ENCODE measurements at places on chromosomes 2 and 18.
A peak's percentile ranks its signal among the peaks of the same experiment; 100 is the strongest.

- DNase-seq: no peak
These were observed 878.3 kb downstream of the TDRD15 start for GRCh38 chr2:22002066-22002465.

DNA sequence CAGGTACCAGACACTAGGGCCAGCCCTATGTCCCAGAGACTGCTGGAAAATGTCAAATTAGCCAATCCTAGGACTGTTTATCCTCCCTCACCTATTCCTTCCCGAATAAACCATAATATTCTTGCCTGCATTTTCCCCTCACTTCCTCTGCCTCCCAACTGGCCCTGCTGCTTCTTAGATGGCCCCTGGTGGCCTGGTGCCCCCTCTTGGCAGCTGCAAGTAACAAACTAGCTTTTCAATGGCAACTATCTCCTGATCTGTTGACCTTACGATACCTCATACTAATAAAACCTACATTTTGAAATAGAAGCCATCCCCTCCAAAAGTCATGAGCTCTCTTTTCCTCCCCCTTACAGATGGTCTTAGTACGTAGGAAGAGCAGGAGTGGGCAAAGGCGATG, 132.0 kb downstream of the ALPK2 start:
- no peak for DNase-seq

GRCh38 chr2:222713002-222713401, 41.5 kb downstream of the MOGAT1 start:
- DNase-seq: no peak

- no peak for DNase-seq
These were observed 1677.0 kb upstream of the LRRTM1 start for GRCh38 chr2:81981585-81981984.

DNA sequence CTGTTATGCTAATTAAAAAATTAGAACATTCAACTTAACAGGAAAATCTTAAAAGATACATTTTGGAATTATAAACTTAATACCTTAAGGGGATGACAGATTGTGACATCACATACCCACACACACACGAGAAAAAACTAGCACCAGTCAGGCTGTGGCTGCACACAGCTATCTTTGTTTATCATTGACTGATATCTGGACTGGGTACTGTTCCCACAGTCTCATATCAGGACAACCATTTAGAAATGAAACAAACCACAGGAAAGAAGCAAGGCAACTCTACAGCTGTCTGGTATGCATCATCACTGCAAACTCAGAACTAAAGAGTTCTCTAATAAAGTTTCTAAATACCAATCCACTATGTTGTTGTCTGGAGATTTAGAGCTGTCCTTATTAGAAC, 210.9 kb upstream of the SMAD7 start:
- peak; percentile 83 for DNase-seq

DNA sequence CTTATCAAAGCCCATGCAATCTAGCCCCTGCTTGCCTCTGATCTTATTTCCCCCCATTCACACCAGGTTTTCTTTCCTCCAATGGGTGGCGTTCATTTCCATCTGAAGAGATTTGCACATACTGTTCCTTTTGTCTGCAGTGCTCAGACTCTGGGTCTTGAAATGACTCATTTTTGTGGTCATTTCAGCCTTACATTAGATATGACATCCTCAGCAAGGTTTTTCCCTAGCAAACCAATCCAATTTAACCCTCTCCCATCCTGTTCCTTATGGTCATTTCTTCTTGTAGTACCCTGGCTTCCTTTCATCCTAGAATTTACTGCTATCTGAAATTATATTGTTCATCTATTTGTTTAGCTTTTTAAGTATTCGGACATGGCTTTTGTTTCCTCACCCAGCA, 42.5 kb upstream of the SCN1A start:
- no peak for DNase-seq

- no peak for DNase-seq
These were observed 1377.0 kb downstream of the SUCLG1 start for GRCh38 chr2:83081826-83082690.

All from T-helper 1 cell (primary cell).